Left ventricle myocardium inferior (tissue), 1 donor: ENCODE measurements at places on chromosomes 12 and 14.

GRCh38 chr12:86367137-86367536, 110.9 kb upstream of the MGAT4C start:
- no peak for DNase-seq

GRCh38 chr14:101962503-101962874, 1.9 kb upstream of the DYNC1H1 start:
- peak; percentile 76 for DNase-seq

DNA sequence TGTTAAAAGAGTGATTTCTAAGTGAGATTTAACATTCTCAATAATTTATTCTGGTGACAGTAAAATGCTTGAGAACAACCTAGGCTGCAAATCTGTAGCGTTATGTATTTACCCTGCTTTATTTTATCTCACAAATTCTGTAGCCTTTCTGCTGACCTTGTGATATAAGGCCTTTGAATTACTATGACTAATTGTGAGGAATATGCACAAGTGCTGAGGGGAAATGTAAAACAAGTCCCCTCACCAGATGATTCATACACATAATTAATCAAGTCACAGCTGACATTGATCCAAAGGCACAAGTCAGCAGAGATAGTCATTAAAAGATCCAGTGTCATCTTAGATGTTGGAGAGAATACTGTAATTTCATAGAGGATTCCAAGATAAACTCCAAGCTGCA, 992.7 kb upstream of the USP15 start:
- no peak for DNase-seq

- no peak for DNase-seq
Observed at GRCh38 chr12:26630546-26631027, 202.4 kb downstream of the ITPR2 start.

DNA sequence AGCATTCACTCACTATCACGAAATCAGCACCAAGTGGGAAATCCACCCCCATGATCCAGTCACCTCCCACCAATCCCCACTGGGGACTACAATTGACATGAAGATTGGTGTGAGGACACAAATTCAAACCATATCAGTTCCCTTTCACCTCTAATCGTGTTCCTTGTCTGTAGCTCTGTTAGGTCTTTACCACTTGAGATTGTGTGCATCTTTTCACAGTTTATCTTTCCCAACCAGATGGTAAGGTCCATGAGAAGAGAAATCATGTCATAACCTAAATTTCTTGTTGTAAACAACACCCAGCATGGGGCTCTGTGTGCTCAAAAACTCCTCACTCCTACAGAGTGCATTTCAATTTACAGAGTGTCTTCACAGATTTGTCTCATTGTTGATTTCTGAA, 27.1 kb upstream of the PCED1B start:
- DNase-seq, result no peak

DNA sequence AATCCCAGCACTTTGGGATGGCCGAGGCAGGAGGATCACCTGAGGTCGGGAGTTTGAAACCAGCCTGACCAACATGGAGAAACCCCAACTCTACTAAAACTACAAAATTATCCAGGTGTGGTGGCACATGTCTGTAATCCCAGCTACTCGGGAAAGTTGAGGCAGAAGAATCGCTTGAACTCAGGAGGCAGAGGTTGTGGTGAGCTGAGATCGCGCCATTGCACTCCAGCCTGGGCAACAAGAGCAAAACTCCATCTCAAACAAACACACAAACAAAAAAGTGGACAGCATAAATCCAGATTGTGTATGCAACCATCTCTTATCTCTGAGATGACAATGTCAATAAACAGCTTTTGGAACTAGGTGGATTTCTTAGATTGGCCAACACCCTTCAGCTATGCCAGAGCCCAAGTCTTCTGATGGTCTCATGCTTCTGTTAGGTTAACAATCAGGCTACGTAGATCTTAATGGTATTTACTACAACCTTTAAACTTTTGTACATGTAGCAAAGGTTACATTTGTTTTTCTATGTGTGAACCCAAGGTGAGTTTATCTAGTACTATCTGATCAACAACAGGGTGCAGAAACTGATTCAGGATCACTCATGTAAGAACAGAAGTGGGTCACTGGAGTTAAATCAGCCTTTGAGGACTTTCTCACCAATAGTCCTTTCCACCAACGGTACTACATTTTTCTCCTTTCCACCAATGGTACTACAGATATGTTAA, 73.7 kb downstream of the DUSP16 start:
- no peak for DNase-seq

GRCh38 chr12:6234214-6234613, 34.0 kb downstream of the CD9 start:
- DNase-seq, result no peak

DNA sequence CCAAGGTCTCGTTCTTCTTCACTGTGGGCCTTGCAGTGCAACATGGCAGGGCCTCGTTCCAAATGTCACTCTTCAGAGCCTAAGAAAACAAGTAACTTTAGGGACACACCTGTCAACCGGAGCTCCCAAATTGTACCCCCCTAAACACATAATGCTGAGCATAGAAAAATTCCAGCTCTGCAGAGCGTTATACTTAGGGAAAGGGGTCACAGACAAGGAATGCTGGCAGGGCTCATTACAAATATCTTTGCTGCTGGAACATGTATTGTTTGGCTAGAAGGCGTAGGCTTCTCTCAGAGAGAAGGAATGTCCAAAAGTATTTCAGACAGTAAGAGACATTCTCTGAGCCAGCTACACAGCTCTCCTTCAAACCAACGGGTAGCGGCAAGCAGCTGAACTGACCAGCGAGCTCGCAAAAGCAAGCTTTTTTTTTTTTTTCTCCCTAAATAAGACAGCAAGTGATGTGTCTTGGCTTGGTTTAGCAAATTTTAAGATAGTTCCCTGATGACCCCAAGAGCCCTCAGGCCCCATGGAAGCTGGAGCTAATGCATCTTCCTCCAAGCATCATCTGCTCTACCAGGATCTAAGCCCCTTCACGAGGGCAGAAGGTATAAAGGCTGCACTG, 24.5 kb downstream of the SSH1 start:
- peak; percentile 20 for DNase-seq

- DNase-seq, result no peak
Observed at GRCh38 chr12:52796839-52797528, 1.1 kb upstream of the KRT3 start.

GRCh38 chr12:101298426-101298825, 18.5 kb downstream of the UTP20 start:
- no peak for DNase-seq

GRCh38 chr12:32615441-32615840, 63.7 kb upstream of the DNM1L start:
- no peak for DNase-seq

DNA sequence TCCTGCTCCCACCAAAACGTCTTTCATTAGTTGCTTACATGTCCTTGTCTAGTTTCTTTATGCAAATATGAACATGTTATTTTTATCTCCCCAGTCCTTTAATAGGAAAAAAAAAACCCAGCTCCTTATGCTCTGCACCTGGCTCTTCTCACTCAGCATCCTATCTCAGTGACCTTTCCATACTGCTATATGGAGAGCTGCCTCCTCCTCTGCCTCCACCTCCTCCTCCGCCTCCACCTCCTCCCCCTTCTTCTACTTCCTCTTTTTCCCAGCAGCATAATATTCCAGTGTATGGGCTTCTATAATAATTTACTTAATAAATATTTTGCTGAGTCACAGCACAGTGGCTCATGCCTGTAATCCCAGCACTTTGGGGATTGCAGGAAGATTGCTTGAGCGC, 31.5 kb downstream of the ABCB9 start:
- DNase-seq, result no peak

DNA sequence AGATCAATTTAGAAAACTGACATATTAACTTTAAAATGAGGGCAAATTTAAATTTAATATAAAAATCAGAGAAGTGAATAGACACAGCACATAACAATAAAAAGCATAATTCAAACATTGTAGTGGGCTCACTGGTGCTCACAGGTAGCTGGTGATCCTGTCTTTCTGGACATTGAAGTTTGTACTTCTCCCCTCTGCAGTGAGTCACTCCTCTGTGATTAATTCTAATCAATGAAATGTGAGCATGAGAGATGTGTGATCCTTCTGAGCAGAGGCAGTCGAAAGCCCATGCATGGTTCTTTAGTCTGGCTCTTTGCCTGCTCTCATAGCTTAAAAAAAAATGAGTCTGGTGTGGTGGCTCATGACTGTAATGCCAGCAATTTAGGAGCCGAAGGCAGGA, 59.0 kb upstream of the RERGL start:
- no peak for DNase-seq

DNA sequence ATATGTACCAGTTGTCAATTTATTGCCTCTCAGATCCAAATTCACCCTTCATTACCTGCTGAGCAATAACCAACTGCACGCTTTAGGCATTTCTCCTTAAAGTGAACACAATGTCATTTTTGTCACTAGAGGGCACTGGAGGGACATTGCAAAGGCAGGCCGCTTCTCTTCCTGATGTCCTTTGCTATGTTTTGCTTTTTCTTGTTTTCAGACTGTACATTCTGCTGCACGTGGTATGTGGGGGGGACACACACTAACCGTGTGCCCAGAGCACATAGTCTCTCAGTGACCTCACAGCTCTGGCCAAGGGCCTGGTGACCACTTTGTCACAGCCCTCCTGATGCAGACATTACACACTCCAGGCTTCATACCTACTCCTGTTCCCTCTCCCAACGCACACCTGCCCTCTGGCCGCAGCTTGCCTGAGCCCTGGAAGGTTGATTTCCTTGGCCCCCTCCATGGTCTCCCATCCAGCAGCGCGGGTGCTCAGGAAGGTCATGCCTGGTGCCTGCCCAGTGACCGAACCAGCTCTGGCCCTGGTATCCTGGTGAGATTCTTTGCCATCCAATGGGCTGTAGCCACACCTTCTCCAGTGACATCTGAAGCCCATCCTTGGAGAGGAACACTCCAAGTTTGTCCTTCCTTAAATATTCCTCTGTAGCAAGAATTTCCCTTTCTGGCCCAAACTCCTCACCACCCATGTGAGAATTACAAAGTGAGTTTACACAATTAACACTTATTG, 39.9 kb downstream of the MYO1H start:
- DNase-seq, result no peak

DNA sequence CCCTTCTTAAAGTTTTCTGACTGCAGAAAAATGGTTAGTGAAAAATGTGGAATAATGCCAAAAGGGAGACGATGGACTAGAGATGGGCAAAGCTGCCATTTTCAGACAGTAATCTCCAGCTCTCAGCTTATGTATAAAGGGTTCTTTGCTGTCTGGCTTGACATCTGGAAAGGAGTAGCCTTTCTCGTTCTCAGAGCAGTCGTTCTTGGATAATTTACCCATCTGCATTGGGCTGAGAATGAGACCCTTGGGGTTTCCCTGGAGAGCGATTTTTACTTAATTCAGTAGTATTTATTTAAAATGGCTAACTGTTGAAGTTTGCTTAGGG, 1.2 kb downstream of the NUDT4 start:
- DNase-seq, result no peak

GRCh38 chr12:58833853-58834252, 86.5 kb downstream of the LRIG3 start:
- no peak for DNase-seq

DNA sequence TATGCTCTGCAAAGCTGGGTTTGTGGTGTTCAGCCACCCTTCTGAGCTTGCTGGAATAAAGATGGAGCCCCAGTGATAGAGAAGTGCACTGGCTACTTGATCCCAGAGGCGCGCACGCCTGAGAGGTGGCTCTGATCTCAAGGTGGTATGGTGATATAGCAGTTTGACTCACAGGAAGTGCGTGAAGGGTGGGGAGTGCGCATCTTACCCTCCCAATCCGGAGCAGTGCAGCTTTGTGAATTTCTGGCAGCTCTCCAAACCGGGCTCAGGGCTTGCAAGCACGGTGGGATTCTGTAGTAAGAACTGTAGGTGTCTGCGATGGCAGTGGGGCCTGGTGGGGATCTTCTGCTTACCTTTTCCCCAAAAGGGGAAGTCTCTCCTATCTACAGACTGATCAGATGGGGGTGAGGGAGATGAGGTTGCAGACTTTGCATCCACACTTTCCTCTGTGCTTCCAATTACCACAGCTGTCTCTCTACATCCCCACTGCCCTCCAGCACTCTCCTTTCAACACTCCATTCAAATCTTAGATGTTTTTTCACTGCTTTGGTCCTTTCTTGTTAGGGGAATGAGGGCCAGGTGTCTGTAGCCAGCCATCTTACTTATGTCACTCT, 197.4 kb upstream of the SLC38A2 start:
- no peak for DNase-seq

GRCh38 chr14:76138119-76138757, 13.5 kb upstream of the GPATCH2L start:
- DNase-seq, result no peak

GRCh38 chr14:64213853-64214570, 80.2 kb downstream of the ESR2 start:
- no peak for DNase-seq

DNA sequence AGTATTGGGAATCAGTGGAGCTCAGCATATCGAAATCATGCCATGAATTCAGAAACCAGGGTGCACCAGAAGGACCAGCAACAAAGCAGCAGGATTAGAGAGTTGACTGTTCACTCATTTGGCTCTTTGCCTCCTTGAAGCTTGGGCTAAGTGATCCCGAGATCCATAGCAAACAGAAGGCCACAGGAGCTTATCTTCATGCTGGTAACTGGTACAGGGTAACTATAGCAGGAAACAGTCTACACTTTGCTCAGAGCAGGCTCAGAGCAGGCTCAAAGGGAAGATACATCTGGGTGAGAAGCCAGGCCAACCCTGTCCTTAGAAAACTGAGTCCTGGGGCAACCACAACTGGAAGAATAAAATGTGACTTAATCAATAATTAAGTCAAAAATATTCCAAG, 111.1 kb downstream of the GRIN2B start:
- DNase-seq, result no peak

GRCh38 chr12:113165521-113166450, 16.3 kb downstream of the CFAP73 start:
- DNase-seq, result no peak

- DNase-seq, result no peak
Observed at GRCh38 chr12:11147420-11147819, 13.0 kb upstream of the TAS2R30 start.

DNA sequence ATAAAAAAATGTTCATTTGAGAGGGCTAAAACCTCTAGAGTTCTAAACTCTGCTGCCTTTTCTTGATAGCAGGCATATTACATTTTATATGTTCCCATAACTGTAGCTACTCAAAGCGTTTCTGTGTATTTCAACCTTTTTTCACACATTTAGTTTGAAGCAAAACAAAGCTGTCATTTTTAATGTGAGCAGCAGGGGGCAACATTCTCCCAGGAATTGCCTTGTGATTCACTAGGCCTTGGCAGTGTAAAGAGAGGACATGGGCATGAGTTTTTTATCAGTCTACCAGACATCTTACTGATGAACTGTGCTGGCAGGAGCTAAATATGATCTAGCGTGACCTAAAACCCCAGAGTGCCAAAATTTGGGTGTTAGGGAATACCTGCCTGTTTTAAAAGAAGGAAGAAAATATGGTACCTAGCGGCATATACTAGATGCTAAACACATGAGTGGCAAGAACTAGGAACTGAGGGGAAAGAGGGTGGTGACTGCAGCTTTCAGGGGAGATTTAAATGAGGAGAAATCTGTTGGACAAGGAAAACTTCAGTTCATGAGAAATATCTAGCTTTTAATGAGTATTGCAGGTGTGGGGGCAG, 65.3 kb downstream of the IFT43 start:
- no peak for DNase-seq

DNA sequence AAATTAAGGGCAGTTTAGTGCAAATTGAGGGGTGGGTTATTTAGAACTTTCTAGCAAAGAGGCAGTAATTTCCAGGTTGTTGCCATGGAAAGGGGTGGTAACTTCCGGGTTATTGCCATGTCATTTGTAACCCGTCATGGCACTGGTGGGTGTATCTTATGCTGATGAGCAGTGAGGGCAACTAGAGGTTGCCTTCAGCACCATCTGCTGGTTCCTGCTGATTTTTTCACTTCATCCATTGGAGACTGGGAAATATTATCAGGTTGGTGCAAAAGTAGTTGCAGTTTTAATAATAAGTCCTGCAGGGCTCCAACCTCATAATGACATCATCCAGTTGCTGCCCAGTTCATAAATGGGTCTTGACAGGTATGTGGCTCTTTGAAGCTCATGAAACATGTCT, 24.4 kb upstream of the SERPINA4 start:
- DNase-seq, result no peak
